ENCODE measurements at places on chromosomes 3 and 15.

GRCh38 chr3:148975696-148976095 is 15.6 kb upstream of the GYG1 start:
- DNase-seq = no peak

- DNase-seq = no peak
Measured at GRCh38 chr3:104080088-104080626, 1286.6 kb upstream of the ALCAM start.

GRCh38 chr3:153852355-153852754 is 268.8 kb upstream of the ARHGEF26 start:
- DNase-seq = no peak

- no peak for DNase-seq
Measured at GRCh38 chr15:62109982-62110851, 43.4 kb downstream of the C2CD4A start.

DNA sequence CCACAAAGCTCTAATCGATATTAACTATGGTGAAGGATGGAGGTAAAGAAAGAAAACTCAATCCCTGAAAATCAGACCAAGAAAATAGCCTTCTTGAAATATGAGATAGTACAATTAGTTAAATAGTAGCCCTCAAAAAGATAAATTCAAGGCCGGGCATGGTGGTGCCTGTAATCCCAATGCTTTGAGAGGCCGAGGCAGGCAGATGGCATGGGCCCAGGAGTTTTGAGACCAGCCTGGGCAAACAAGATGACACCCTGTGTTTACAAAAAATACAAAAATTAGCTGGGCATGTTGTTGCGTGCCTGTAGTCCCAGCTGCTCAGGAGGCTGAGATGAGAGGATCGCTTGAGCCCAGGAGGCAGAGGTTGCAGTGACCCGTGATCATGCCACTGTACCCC is 31.6 kb upstream of the CEP152 start:
- no peak for DNase-seq

- DNase-seq = no peak
Measured at GRCh38 chr15:80550219-80550907, 144.7 kb upstream of the ABHD17C start.

- no peak for DNase-seq
Measured at GRCh38 chr3:184377374-184377773, 633 bp downstream of the THPO start.

DNA sequence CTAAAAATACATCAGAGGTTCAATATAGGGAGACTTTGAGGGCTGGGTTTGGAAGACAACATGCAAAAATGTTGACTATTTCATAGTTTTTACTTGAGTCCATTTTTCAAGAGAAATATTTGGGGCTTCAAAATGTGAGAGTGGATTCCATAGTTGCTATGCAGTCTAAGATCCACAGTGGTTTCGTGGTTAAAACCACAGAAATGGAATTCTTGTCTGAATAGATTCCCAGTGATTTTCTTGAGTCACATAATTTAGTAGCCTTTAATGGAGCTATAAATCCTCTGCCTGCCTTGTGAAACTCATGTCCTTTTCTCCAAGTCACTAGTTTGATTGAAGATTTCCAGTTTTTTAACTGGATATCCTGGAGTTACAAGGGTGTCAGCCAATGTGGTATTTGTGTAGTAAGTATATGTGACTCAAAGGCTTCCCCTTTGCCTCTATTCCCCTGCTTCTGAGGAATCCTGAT is 94.7 kb upstream of the RBMS3 start:
- DNase-seq = no peak

- DNase-seq = no peak
Measured at GRCh38 chr3:185764163-185764979, 60.5 kb downstream of the IGF2BP2 start.

DNA sequence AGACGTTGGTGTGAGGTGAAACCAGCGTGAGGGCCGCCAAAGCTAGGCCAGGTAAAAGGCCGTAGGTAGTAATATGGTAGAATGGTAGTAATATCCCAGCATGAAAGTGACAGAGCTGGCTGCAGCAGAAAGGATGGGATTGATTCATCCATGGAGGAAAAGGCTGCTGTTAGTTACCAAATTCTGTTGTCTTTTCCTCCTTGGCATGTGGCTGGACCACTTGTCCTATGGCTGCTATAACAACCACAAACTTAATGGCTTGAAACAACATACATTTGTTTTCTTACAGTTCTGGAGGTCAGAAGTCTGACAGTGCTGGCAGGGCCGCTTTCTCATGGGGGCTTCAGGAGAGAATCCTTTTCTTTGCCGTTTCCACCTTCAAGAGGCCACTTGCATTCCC is 47.8 kb upstream of the CHST2 start:
- DNase-seq = no peak

GRCh38 chr15:48096355-48096786 is 24.4 kb upstream of the SLC24A5 start:
- no peak for DNase-seq

GRCh38 chr15:27328186-27328585 is 357.2 kb downstream of the GABRG3 start:
- no peak for DNase-seq

DNA sequence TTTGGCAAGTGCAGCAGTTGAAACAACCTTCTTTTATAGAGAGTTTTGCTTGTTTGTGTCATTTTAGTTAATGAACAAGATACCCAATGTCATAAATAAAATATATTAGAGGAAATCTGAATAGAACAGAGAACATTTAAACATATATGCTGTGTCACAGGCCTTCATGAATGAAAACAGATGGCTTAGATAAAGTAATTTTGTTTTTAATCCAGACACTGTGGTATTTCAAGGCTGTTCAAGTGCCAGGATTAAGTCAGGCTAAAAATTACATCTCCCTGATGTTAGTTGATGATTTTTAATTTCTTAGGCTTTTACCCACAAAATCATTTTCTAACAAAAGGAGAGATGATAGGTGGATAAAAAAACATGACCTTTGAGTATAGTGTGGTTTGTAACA is 4.9 kb upstream of the ACKR4 start:
- no peak for DNase-seq

GRCh38 chr15:89305395-89305794 is 29.2 kb downstream of the POLG start:
- no peak for DNase-seq

GRCh38 chr15:79160211-79160610 is 69.6 kb upstream of the RASGRF1 start:
- DNase-seq = no peak
